ENCODE measurements at places on chromosomes 12 and 14.

- DNase-seq, result no peak
Measured at GRCh38 chr14:24378981-24379906, 11.3 kb downstream of the NFATC4 start.

DNA sequence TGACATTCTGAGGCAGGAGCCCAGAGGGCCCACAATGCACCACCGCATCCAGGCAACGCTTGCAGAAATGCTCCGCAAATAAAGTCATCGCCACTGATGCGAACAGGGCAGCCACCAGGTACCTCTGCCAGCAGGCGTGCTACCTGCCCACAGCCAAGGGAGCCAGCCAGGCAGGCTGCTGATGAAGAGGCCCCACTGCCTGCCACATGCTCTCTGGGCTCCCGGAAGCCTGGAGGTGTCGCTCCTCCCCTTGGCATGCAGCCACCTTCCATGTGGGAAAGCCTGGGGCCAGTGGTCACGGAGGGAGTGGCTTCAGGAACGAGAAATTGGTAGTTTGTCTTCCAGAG is 14.7 kb downstream of the GPR132 start:
- DNase-seq, result peak; percentile 55

- no peak for DNase-seq
Measured at GRCh38 chr12:80936353-80936641, 1.4 kb downstream of the LIN7A start.

DNA sequence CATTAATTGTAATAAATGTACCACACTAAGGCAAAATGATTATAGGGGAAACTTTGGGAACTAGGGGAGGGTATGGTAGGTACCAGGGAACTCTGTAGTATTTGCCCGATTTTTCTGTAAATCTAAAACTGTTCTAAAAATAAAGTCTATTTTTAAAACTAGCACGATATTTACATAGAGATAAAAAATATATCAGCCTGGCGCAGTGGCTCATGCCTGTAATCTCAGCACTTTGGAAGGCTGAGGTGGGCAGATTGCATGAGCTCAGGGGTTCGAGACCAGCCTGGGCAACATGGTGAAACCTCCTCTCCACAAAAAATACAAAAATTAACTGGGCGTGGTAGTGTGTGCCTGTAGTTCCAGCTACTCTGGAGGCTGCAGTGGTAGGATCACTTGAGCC is 32.4 kb downstream of the TMEM116 start:
- DNase-seq, result no peak

- DNase-seq, result no peak
Measured at GRCh38 chr12:110638796-110639195, 24.9 kb downstream of the TCTN1 start.

GRCh38 chr12:68868043-68868790 is 60.2 kb downstream of the MDM2 start:
- no peak for DNase-seq

DNA sequence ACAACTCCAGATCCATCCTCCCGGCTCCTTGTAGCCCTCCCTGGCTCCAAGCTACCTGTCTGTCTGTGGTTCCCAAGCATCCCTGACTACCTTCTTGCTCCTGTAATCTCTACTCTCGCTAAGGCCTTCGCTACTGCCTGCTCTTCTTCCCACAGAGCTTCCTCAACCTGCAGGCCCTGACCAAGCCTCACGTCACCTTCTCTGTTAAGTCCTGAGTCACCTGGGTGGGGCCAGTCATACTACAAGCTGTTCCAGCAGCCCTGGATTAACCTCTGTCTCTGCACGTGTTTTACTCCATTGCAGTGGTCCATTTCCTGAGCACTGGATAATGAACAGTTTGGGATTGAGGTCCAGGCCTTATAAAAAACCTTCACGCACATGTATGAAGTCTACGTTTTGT is 770.7 kb downstream of the BCL11B start:
- no peak for DNase-seq

DNA sequence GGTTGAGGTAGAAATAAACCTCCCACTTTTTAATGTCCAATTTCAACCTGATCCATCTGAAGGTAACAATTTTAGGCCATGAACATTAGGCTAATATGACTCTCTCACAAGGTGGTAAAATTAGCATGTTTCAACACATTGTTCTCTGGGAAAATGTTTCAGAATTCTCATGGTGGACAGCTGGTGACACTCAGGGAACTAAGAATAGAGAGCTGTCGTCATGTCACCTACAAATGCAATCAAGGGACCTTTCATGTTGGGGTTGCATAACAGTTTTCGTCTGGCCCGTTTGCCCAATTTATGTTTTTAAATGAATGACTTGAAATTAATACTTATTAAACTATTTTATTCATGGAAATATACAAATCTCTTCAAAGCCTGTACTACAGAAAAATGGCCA is 180.7 kb upstream of the PRICKLE1 start:
- DNase-seq, result no peak

GRCh38 chr14:34665785-34666435 is 36.0 kb upstream of the SNX6 start:
- peak; percentile 63 for DNase-seq

DNA sequence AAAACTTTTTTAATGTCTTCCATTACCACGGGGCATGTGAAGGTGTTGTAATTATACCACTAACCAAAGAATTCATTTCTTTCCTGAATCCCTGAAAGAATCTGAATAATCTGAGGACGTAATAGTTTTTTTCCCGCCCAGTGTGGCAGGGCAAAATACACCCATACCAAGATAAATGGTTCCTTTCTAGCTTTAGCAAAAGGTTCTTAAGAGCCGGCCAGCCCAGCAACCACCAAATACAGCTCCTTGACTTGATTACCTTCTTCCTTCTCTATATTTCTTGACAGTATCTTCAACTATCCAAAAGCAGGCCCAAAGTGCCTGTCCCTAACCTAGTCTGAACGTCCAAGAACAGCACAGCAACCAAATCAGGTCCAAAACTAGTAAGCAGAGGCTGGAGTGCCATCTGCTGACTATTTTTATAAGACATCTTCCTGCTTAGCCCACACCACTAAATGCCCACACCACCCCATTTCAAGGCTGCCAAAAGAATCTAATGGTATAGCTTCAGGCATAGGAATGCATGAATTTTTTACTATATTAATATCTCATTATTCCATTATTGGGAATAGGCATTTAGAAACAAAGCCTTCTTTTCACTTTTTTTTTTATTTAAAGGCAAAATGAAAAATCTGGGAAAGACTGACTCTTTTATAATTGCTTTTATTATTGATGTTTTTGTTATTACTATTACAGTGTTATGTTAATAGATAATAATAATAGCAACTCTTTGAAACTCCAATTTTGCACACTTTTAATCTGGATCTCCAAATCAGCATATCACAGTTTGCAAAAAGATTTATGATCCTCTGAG is 524.4 kb downstream of the MED13L start:
- DNase-seq, result peak; percentile 47

DNA sequence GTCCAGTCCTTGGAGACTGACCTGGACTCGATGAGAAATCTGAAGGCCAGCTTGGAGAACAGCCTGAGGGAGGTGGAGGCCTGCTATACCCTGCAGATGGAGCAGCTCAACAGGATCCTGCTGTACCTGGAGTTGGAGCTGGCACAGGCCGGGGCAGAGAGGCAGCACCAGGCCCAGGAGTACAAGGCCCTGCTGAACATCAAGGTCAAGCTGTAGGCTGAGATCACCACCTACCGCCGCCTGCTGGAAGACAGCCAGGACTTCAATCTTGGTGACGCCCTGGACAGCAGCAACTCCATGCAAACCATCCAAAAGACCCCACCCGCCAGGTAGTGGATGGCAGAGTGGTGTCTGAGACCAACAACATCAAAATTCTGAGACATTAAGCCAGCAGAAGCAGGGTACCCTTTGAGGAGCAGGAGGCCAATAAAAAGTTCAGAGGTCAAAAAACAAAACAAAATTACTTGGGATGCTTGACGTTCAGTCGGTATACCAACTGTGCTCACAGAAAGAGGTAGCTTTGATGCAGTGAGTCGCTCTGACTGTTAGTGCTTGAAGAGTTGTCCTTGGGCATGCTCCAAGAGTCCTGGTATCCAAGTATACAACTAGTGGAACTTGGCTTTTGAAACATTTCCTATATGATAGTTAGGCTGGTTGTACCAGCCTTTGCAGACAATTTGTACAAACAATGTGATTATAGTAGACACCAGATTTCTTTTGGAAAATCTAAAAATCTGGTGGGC is 4.8 kb downstream of the MED6 start:
- DNase-seq, result no peak

DNA sequence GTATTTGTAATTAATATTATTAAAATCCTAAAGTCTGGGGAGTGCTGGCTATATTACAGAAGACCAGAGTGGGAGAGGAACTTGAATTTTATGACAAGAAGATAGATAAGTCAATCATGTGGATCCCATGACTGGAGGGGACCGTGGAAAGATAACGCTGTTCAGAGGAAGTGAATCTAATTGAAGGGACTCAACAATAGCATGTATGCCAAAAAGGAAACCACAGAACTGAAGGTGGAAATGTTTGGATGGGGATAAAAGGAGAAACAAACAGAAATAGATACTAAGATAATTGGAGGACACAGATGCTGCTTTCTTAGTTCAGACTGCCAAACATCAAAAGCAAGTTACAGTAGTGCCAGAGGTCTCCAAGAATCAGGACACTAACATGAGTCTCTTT is 21.1 kb downstream of the OR6J1 start:
- DNase-seq, result no peak

DNA sequence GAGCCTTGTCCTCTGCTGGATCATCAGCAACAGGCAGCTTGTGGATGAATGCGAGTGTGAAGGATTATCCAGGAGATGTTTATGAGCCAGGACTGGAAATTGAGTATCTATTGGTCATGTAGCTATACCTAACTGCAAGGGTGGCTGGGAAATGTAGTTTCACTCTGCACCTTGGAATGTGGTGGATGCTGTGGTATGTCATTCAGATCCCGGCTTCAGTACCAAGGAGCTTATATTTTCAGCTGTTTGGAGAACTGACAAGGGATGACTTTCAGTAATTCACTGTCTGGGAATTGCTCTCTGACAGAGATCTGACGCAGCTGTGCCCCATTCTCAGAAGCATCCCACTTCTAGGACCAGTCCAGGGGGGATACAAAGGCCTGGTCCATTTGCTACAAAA is 792.3 kb upstream of the NOVA1 start:
- DNase-seq, result no peak

DNA sequence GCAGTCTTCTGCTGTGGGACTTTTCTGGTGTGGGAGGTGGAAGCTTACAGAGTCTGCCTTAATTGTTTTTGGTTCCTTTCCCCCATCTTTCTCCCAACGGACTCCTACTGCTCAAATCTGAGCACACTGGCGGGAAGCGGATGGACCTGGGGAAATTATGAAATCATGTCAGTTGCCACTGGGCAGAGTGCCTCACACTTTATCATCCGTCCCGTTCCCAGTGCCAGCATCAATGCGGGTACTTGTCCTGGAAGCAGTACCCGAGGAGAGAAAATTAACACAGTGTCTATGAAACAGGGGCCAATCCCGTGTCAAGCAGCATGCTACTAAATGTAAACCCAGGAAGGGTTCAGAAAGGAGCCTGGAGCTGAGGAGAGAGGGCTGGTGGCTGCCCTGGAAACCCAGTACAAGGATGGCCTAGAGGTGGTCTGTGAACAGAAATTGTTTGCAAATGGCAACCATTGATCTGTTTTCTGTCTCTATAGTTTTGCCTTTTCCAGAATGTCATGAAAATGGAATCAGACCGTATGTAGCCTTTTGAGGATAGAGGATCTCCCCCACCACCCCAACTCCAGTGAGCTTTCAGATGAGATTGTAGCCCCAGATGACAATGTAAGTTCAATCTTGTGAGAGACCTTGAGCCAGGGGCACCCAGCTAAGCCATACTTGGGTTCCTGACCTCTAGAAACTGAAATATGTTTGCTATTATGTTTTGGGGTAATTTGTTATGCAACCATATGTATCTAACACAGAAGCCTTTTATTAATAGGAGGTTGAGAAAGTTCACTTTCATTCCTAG is 908 bp upstream of the CDKL1 start:
- peak; percentile 48 for DNase-seq

DNA sequence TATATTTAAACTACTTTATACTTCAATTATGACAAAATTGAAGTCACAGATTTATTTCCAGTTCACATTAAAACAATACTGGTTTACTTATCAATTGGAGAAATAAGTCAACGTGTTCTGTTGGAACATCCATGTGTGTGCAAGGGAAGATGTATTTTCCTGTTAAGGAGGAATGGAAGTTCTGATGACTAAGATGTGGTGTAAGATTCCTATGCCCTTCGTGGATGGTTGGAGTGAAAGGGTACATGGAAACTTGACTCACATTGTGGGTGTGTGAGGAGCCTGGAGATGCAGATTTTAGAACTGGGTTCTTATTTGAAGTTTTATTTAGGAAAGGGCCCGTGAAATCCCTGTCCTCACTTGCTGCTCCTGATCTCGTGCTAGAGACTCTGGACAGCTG is 95.3 kb downstream of the CATSPERB start:
- no peak for DNase-seq

DNA sequence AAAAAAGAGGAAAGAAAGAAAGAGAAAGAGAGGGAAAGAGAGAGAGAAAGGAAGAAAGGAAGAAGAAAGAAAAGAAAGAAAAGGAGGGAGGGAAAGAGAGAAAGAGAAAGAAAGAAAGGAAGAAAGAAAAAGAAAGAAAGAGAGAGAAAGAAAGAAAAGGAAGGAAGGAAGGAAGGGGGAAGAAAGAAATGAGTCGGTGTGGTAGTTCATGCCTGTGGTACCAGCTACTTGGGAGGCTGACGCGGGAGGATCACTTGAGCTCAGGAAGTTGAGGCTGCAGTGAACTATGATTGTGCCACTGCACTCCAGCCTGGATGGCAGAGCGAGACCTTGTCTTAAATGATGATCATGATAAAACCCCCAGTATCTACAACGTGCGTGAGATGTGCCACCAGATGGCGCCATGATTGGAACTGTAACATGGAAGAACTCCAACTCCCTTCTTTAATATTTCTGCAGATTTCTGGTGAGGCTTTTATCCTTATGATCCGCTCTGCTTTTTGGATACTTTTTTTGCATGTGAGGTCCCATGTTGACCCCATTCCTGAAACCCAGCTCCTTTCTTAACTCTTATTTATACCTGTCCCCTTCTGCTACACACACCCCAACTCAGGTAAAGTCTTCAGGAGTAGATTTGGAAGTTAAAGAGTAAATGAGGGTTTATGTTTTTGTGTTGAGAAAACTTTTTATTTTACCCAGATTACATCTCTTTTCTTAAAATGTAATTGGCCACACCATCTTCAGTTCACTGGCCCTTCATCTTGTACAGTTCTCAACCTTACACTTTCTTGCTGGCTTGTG is 25.6 kb downstream of the RNASE10 start:
- peak; percentile 59 for DNase-seq

GRCh38 chr14:104739026-104739425 is 13.9 kb upstream of the SIVA1 start:
- DNase-seq, result no peak

DNA sequence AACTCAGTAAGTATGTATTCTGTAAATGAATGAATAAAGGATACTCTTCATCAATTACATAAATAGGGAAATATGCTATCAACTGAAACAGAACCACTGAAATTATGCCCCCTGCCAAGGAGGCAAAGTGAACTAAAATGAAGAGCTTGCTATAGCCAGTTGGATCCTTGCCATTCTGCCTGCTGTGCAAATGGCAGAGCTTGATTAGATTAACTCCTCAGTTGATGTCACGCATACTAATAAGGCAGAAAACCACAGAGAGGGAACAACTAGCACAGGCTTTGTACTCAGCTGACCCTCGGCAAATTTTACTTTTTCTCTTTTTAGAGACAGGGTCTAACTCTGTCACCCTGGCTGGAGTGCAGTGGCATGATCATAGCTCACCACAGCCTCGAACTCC is 36.7 kb upstream of the FERMT2 start:
- DNase-seq, result no peak
